ENCODE measurements at places on chromosomes 11 and 22. TPM values are rescaled to one million over a fixed set of nuclear protein-coding genes. Genes with fewer than 3 reads are reported as not detected.

GRCh38 chr11:2929950-2930703, 907 bp upstream of the PHLDA2 start:
- H3K27me3 ChIP-seq = no peaks in the 10 kb centered on the region
- peak; percentile 65 for DNase-seq
- peaks cover 11% of the 10 kb centered on the region for H3K4me1 ChIP-seq

DNA sequence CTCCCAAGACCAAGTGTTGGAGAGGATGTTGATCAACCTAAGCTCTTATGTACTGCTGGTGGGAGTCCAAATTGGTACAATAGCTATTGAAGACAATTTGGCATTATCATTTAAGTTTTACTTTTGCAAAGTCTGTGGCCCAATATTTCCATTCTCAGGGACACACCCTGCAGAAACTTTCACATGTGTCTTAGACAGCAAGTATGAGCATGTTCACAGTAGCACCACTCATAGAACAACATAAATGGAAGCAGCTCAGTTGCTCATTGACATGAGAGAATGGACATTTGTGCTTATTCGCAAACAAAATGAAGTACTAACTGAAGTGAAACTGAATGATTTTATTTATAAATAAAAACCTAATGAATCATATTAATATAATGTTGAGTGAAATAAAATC, 135.5 kb downstream of the NOX4 start:
- H3K4me3 ChIP-seq = no peak overlapping the region
- no peak overlapping the region for H3K27ac ChIP-seq
- no peaks in the 10 kb centered on the region for H3K4me1 ChIP-seq
- H3K36me3 ChIP-seq = no peaks in the 10 kb centered on the region
- DNase-seq = no peak

DNA sequence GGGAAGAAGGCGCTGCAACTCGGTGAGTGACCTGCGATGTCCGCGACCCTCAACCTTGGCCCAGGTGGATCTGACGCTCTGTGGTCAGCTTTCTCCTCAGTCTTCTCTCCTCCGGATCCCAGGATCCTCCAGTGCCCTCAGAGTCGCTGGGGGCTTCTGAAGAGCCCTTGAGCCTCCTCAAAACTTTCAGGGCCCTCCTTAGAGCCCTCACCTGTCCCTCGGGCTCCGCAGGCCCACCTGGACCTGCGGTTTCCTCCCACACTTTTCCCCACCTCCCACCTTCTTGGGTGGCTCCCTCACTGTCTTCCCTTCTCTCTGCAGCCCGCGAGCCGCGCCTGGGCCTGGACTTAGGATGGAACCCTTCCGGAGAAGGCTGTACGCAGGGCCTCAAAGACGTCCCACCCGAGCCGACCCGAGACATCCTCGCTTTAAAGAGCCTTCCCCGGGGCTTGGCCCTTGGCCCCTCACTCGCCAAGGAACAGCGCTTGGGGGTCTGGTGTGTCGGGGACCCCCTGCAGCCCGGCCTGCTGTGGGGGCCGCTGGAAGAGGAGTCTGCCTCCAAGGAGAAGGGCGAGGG, 335 bp downstream of the ZNF408 start:
- H3K27me3 ChIP-seq = no peaks in the 10 kb centered on the region
- peak overlapping the region; percentile 99 for H3K4me3 ChIP-seq

- no peak overlapping the region for H3K27ac ChIP-seq
- H3K27me3 ChIP-seq = no peaks in the 10 kb centered on the region
- no peak overlapping the region for H3K4me3 ChIP-seq
Observed at GRCh38 chr11:21820176-21820575, 372.7 kb upstream of the ANO5 start.

GRCh38 chr22:23243006-23243573, 62.8 kb downstream of the BCR start:
- H3K27ac ChIP-seq = no peak overlapping the region
- no peak for DNase-seq
- H3K4me1 ChIP-seq = no peaks in the 10 kb centered on the region
- H3K36me3 ChIP-seq = no peaks in the 10 kb centered on the region
- H3K27me3 ChIP-seq = peaks cover 25% of the 10 kb centered on the region
- H3K4me3 ChIP-seq = no peak overlapping the region

GRCh38 chr11:15770798-15771414, 585.4 kb downstream of the SOX6 start:
- H3K36me3 ChIP-seq = no peaks in the 10 kb centered on the region
- DNase-seq = peak; percentile 18
- no peak overlapping the region for H3K27ac ChIP-seq
- H3K27me3 ChIP-seq = no peaks in the 10 kb centered on the region

GRCh38 chr22:43272301-43272700, 70.9 kb downstream of the SCUBE1 start:
- H3K36me3 ChIP-seq = no peaks in the 10 kb centered on the region
- H3K4me3 ChIP-seq = no peak overlapping the region
- DNase-seq = no peak

DNA sequence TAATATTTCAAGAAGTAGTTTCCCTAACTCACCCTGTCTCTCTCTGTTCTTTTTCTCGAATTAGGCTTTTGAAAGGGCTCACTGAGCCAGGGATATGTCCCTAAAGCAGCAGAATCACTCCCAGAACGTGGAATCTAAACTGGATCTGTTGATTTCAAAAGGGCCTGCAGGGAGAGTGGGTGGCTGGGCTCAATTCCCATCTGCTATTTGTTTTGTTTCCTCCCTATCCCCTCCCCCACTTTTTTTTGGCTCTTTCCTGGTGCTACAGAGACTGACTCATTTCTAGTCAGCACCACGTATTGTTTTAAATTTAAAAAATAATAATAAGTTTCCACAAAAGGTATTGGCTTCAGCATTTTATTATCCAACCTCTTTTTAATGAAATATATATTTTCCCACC, 961.5 kb downstream of the FAM181B start:
- no peak overlapping the region for H3K4me3 ChIP-seq
- H3K27me3 ChIP-seq = no peaks in the 10 kb centered on the region
- no peaks in the 10 kb centered on the region for H3K36me3 ChIP-seq
- H3K27ac ChIP-seq = no peak overlapping the region
- no peak for DNase-seq

DNA sequence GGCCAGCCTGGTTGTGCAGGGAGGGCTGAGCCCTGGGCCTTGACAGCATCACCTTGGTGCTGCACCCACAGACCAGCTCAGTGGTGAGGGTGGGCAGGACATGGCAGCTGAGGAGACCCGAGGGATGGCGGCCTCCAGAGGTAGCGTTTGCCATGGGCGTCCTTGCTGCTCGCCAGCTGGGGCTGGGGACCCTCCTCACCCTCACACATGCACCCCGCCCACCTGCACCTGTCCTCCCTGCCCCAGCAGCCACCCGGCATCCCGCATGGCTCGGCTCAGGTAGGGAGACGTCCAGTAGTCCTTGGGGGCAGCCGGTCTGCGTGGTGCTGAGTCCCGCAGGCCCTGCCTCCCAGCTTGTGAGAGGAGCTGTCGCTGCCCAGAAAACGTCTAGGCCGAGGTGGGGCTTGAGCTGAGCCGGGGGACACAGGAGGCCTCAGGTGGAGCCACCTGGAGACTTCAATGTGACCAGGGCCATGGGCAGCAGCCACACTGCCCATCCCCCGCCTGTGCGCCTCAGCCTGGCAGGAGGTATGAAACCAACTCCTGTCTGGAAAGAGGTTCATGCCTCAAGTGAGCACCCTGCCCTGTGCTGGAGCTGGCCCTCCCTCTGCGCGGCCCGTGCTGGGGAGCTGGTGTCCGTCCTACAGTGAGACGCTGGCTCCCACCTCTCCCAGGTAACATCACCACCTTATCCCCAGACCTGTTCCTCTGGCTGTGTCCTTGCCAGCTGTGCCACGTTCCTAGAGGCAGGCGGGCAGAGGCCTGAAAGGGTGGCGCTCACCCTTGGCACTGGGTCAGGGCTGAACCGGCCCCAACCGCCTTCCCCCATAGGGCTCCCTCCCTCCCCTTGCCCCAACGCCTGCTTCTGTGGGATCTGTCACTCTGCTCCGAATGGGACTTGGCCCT, 3.3 kb upstream of the TRABD start:
- no peak overlapping the region for H3K4me3 ChIP-seq
- no peak overlapping the region for H3K27ac ChIP-seq
- peaks cover 13% of the 10 kb centered on the region for H3K4me1 ChIP-seq
- peak; percentile 48 for DNase-seq
- H3K27me3 ChIP-seq = no peaks in the 10 kb centered on the region

GRCh38 chr11:12114193-12115033, 4.0 kb downstream of the MICAL2 start:
- H3K36me3 ChIP-seq = no peaks in the 10 kb centered on the region
- H3K4me3 ChIP-seq = no peak overlapping the region
- peaks cover 23% of the 10 kb centered on the region for H3K4me1 ChIP-seq

GRCh38 chr11:128615076-128615475, 27.7 kb upstream of the ETS1 start:
- no peak overlapping the region for H3K4me3 ChIP-seq
- no peak overlapping the region for H3K27ac ChIP-seq
- no peaks in the 10 kb centered on the region for H3K27me3 ChIP-seq
- no peaks in the 10 kb centered on the region for H3K36me3 ChIP-seq
- DNase-seq = no peak
- H3K4me1 ChIP-seq = peaks cover 7% of the 10 kb centered on the region

DNA sequence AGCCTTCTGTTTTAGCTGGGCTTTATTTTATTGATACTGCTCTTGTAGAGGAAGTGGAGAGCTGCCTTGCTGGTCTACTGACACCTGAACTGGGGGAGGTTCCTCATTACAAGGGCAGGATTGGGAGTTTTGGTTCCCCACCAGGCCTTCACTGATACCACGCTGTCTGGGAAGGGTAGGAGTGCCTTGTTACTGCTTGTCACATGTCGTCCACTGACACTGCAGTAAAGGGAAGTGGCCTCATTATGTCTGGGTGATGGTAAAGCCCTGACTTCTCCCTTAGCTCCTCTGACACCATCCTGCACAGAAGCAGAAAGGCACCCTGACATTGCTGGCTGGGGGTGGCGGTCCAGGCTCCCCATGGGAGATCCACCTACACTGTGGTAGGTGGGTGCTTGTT, 38.7 kb upstream of the ELF5 start:
- no peak for DNase-seq
- H3K36me3 ChIP-seq = no peaks in the 10 kb centered on the region
- no peaks in the 10 kb centered on the region for H3K27me3 ChIP-seq
- H3K4me1 ChIP-seq = no peaks in the 10 kb centered on the region

GRCh38 chr11:96242191-96242847, 100.7 kb downstream of the MAML2 start:
- H3K27me3 ChIP-seq = no peaks in the 10 kb centered on the region
- H3K36me3 ChIP-seq = no peaks in the 10 kb centered on the region
- H3K4me1 ChIP-seq = peaks cover 4% of the 10 kb centered on the region
- peak overlapping the region; percentile 44 for H3K27ac ChIP-seq

GRCh38 chr11:101617735-101618332, 34.0 kb upstream of the TRPC6 start:
- H3K27ac ChIP-seq = no peak overlapping the region
- no peak for DNase-seq
- H3K4me1 ChIP-seq = no peaks in the 10 kb centered on the region
- H3K4me3 ChIP-seq = no peak overlapping the region
- H3K36me3 ChIP-seq = no peaks in the 10 kb centered on the region

DNA sequence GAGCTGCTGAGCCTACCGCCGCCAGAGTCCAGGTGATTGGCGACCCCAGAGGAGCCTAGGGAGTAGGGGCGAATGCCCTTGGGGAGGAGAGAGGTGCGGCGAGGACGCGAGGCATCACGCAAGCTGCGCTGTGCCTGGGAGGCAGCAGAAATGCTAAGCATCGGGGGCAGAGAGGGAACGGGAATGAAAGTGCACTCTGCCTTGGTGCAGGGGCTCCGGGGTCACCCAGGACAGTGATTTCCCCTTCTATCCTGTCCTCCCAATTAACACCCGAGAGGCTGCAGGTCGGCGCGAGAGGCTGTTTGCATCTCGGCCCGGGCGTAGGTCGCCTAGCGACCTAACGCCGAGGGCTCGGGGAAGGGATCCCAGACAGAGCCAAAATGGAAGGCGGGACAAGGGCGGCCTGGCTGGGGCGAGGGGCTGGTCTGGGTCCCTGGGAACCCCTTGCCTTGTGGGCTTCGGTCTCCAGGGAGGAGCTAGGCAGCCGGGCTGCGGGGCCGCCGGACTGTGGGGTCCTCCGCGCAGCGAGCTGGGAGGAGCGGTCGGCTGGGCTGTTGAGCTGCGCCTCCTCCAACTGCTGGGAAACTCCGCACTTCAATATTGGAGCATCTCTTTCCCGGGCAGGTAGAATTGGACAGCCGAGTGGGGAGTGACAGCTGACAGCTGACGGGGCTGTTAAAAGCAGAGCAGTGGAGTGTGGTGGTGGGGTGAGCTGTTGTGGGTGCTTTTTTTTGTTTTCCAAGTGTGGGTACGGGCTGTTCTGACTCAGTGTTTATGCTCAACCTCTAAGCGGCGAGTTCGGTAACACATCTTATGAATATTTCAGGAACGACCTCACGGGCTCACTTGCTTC, 657 bp downstream of the ELMOD1 start:
- peak overlapping the region; percentile 89 for H3K4me3 ChIP-seq
- H3K27me3 ChIP-seq = peaks cover 3% of the 10 kb centered on the region
- no peaks in the 10 kb centered on the region for H3K36me3 ChIP-seq
- H3K4me1 ChIP-seq = no peaks in the 10 kb centered on the region

DNA sequence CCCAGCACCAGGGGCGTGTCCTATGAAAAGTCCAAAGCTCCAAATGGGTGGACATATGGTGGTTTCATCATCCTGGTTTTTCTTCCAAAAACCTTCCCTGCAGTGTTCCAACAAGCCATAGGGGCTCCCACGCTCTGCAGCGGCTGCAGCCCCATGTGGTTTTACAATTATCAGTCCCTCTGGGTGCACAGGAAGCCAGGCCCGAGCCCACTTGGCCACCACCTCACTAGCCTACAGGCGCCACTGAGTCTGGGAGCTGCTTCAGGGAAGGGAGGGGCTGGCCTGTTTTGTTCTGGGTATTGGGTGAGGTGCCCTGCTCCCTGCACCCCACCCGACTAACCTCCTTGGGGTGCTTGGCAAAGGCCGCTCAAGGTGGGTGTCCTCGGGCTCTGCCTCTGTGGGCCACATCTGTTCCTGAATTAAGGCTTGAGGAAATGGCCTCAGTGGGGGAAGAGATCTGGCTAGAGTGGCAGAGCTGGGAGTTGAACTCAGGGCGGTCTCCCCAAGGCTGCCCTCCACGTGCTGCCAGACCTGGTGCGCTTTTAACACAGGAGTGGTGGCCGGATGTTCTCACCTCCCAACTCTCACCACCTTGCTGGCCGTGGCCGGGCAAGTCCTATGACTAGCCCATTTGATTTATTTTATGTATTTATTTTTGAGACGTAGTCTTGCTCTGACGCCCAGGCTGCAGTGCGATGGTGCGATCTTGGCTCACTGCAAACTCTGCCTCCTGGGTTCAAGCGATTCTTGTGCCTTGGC, 5.3 kb upstream of the CDC42BPG start:
- peaks cover 18% of the 10 kb centered on the region for H3K36me3 ChIP-seq
- H3K27me3 ChIP-seq = no peaks in the 10 kb centered on the region
- H3K4me3 ChIP-seq = no peak overlapping the region
- H3K27ac ChIP-seq = peak overlapping the region; percentile 98

GRCh38 chr11:90738799-90739198, 516.0 kb upstream of the CHORDC1 start:
- no peak overlapping the region for H3K4me3 ChIP-seq
- no peaks in the 10 kb centered on the region for H3K4me1 ChIP-seq
- no peaks in the 10 kb centered on the region for H3K36me3 ChIP-seq
- H3K27ac ChIP-seq = no peak overlapping the region
- H3K27me3 ChIP-seq = no peaks in the 10 kb centered on the region
- no peak for DNase-seq

The ROBO4 gene
- polyA plus RNA-seq = 10.2 TPM

The BACE1 gene
- 2.5 TPM for polyA plus RNA-seq

The OR8I2 gene
- not detected for polyA plus RNA-seq

The P2RY6 gene
- polyA plus RNA-seq = 1.2 TPM

The MMP13 gene
- not detected for polyA plus RNA-seq

All from psoas muscle (tissue), 8 donors.